Fibroblast of villous mesenchyme (primary cell): ENCODE measurements at places on chromosomes 13 and 19.

DNA sequence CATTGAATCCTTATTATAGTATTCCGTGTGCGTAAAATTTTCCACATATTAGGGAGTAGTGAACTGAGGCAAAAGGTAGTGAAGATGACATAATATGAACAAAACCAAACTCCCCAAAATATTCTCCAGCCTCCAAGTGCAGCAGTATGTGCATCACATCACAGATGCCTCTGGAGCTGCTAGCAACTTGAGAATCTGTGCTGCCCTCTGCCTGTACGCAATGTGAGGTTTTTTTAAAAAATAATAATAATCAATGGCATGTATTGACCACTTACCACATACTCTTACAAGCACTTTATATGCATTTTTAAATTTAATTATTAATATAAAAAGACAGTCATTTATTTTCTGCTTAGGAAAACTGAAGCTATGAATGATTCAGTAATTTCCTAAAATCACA lies 583.0 kb upstream of the SPRY2 start:
- DNase-seq: no peak

DNA sequence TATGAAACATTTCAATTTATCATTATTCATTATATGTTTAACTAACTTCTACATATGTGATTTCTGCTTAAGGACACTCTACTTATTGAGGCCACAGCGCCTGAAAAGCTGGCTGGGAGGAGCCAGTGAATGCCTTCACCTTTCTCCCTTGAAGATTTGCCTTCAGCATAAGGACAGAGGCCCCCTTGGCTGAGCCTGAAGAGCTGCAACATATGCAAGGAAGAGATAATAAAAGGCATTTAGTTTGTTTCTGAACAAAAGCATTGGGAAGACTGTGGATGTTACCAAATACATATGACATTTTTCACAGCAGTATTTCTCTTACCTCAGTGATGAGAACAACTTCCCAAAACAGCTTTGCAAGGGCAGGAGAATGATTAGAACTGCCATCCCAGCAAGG lies 92.1 kb downstream of the ABCC4 start:
- DNase-seq: no peak

- DNase-seq: no peak
These were observed 1684.2 kb upstream of the SLC10A2 start for GRCh38 chr13:104750377-104750776.

- no peak for DNase-seq
These were observed 85.7 kb downstream of the ZAR1L start for GRCh38 chr13:32229443-32229842.

DNA sequence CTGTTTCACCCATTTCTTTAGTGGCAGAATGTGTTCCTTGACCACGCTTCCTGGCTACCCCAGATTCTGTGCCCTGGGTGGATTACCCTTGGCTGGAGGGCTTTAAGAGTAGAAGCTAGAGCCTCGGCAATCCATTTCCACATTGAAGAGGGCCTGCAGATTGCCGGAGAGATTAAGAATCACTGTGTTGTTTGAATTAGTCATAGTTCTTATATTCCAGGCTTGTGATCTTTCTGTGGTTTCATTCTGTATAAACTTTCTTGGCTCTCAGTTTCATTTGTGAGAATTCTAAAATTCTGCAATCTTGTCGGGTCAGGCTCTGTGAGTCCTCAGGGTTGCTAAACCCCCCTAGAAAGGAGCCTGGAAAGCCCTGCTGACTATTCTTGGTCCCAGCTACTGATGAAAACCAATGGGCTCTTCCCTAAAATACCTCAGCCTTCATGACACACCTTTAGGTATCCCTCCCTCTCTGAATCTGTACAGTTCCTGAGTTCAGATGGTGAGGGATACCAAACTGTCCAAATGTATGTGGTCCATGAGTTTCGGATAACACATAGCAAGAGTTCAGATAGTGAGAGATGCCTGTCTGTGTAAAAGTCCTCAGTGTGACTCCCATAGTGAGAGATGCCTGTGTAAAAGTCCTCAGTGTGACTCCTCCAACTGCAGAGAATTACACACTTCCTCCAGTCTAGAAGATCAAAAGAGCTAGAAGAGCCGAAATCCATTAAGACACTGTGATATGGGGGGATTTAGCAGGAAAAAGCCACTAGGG lies 4.3 kb downstream of the PHF11 start:
- peak; percentile 91 for DNase-seq

DNA sequence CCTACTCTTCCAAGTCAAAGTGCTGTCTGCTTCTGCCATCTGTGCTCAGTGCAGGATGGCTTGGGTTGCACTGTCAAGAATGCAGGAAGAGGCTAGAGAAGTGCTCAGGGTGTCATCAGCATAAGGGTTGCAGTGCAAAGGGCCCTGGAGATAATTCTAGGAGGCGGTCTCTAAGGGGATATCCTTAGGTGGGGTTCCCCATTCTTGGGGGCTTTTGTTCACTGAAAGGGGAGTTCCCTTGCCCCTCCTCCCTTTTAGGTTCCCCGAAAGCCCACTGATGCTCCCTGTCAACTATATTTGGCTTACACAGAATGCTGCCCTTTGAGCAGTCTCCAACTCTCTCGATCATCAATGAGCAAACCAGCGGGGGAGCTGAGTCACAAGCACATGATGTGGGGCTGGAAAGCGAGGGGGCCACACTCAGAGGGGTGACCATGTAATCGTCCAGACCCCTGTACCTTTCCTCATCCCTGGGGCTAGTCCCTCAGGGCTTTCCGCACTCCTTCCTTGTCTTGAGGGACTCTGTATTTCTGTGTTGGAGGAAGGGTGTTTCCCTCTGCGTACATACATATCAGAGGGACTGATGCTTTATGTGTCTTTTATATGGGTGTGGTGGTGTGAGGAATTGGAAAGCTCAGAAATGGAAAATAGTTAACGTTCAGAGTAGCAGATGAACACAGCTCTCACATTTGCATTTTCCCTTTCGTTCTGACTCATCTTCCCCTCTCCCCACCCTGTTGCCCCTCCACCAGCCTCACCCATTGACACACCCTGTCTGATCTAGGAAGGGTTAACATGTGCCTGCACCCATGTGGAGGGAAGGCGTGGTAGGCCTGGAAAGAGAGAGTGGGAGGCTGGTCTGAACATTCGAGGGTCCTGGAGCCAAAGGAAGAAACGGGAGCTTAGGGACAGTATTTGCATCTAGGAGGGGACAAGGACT lies 6.7 kb downstream of the ZBTB32 start:
- no peak for DNase-seq

GRCh38 chr19:29259153-29259552 lies 46.2 kb upstream of the UQCRFS1 start:
- no peak for DNase-seq

DNA sequence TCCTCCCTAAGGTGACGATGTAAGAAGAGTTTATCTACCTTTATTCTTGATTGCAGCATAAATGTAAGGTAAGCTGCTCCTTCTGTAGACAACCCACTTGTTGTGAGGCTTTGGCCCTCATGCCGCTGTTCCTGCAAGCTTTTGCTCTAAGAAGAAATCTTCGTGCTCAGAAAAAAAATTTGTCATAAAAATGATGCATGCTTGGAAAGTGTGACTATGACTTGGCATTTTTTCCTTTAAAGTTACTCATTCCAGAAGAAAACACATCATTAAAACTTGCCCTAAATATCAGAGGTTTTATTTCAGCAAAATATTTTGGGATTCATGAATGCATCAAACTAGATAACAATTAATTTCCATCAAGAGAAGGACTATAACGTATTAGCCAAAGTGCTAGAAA lies 39.8 kb downstream of the KCTD12 start:
- DNase-seq: peak; percentile 51

DNA sequence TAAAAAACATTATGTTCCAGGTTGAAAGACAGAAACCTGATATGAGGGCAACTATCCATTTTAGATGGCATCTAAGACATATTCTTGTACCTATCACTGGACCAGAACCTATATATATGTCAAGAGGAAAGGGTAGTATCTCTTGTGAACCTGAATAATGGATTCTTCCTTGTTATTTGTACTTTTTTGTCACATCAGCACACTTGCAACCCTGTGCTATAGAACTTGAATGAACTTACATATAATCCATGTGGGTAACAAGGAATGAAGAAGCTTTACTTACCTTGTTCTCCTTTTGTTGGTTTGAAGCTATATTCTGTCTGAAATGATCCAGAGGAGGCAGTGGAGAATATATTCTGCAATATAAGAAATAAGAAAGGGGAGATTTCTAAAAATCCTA lies 483.7 kb upstream of the ATXN8OS start:
- DNase-seq: no peak

GRCh38 chr13:113176280-113176679 lies 17.8 kb downstream of the PROZ start:
- no peak for DNase-seq

DNA sequence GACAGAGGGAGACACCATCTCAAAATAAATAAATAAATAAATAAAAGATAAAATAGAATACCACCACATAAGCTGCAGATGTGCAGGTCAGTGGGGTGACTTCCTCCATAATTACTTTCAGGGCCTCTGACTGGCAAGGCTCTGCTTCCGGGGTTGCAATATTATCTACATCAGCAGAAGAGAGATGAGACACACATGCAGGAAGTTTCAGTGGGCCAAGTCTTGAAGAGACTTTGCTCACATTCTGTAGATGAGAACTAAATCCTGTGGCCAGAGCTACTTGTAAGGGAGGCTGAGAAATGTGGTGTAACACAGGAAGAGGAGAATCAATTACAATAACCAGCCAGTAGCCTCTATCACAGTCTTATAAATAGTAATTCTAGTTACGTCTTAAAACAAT lies 89.9 kb upstream of the MAB21L1 start:
- no peak for DNase-seq

- no peak for DNase-seq
These were observed 223.4 kb upstream of the HTR2A start for GRCh38 chr13:47120282-47120681.

GRCh38 chr19:19268453-19269385 lies 4.4 kb downstream of the TM6SF2 start:
- DNase-seq: no peak

DNA sequence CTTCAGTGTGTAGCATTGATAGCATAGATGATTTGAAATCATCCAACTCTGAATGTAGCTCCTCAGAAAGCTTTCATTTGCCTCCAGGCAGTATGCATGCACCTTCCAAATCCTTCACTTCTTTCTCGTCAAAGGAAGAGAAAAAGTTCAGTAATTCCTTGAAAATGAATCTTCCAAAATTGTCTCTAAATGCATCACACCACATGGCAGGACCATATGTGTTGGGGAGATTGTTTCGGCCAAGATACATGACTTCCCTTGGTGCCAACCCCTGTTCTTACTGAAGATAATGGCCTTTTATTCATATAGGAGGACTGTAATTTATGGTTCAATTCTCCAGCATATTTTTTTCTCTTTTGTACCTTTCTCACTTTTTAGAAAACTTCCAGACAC lies 315.6 kb upstream of the SPRY2 start:
- DNase-seq: no peak

GRCh38 chr13:59259165-59260000 lies 904.3 kb downstream of the DIAPH3 start:
- no peak for DNase-seq

GRCh38 chr19:4487572-4487971 lies 15.5 kb downstream of the HDGFL2 start:
- DNase-seq: no peak

DNA sequence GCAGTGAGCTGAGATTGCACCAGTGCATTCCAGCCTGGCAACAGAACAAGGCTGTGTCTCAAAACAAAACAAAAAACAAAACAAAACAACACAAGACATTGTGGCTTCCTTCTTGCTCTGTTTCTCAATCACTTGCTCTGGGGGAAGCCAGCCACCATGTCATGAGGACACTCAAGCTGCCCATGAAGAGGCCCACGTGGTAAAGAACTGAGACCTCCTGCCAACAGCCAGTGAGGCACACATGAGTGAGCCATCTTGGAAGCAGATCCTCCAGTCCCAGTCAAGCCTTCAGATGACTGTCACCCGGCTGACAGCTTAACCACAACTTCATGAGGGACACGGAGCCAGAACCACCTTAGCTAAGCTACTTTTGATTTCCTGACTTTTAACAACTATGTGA lies 25.2 kb downstream of the CPT1C start:
- DNase-seq: peak; percentile 29

- DNase-seq: no peak
These were observed 45.1 kb downstream of the MCF2L start for GRCh38 chr13:113013878-113014751.

- DNase-seq: peak; percentile 96
These were observed 4.1 kb downstream of the IER2 start for GRCh38 chr19:13154241-13154778.

DNA sequence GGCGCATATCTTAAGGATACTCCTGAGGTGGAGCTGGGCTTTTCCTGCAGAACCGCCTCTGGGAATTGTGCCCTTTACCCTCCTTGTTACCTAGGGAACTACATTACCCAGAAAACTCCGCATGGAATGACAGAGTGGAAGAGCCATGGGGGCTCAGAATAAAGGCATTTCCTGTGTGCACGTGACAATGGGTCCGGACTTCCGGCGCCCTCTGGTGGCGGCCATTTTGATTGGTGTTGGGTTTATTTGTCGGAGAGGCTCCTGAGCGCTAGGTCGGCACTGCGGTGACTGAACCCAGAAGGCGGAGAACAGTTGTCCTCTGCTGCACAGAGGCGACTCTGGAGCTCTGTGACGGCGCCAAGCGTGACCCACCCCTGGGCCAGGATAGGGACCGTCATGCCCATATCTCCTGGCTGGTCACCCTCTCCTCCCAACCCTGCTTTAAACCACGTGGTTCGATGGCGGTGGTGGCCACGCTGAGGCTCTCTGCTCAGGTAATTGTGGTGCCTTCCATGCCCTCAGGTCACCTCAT lies at the start of gene ZNF587B:
ZNF587B (plus strand) TSS at position 229 of the 532 bp plus-strand sequence; CDS start at position 459, 230 bp downstream.
- peak; percentile 73 for DNase-seq

- no peak for DNase-seq
These were observed 85.4 kb upstream of the TM9SF2 start for GRCh38 chr13:99415851-99416331.

DNA sequence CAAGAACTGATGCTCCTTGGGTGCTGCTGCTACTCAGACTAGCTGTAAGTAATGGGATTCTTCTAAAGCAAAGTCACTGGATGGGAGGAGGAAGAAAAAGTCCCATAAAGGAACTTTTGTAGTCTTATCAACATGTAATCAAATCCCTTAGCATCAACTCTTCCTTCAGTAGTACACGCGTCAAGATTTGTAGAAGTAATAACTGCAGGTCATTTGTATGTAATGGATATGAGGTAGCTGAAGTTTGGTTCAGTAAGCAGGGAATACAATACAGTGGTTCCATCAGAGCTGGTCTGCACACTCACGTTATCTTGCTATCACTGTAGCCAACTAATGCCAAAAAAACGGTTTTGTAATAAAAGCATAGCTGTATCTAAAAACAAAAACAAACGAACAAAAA lies 72.4 kb upstream of the ZDHHC20 start:
- no peak for DNase-seq

GRCh38 chr13:95319551-95320274 lies 18.5 kb upstream of the ABCC4 start:
- DNase-seq: no peak

GRCh38 chr19:8089664-8090601 lies 37.4 kb downstream of the CCL25 start:
- DNase-seq: no peak

DNA sequence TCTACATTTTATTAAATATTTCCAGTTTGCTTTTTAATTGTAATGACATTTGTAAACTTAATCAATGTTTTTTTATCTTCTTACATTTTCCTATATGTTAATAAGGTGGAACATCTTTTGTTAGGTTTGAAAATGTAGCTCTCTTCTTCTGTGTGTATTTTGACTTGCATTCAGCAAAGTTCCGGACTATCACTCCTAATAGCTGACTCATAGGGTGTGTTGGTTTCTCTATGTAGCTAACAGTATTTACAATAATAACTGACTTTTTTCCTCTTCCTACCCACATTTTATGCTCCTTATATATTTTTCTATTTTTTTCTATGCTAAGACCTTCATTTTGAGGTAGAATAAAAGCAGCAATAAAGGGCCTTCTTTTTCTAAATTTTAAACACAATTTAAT lies 28.1 kb downstream of the MYO16 start:
- no peak for DNase-seq
